ENCODE measurements at places on chromosomes 2 and 18.

DNA sequence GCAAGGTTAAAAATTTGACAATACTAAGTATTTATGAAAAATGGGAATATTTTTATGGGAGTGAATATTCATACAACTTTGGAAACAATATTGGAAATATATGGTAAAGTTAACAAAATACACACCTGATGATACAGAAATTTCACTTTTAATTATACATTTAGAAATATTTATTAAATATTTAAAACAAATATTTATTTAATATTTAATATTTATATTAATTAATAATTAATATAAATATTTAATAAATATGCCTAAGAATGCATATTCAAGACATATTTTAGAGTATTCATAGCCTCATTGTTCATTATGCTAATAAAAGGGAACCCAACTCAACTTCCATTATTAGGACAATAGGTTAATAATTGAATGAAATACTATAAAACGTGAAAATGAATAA is 7.0 kb upstream of the DYNAP start:
- DNase-seq = no peak

DNA sequence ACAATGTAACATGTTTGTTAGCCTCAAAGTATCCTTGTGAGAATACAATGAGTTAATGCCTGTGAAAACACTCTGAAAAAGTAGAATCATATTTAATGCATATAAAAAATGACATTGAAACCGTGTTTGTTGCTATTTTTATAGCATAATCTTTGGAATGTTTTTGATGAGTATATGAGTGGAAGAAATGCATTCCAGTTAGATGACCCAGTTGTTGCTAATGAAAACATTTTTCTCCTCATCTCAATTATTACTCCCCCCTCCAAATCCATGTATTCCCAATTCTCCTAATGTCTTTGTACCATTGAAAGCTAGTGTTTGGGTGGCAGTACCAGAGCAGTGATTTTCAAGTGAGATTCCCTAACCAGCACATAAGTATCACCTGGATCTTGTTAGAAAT is 67.1 kb upstream of the DSEL start:
- DNase-seq = no peak

- DNase-seq = no peak
These were observed 1062.1 kb upstream of the FANCL start for GRCh38 chr2:59303272-59303671.

GRCh38 chr2:236550701-236551465 is 18.7 kb upstream of the ACKR3 start:
- DNase-seq = no peak

DNA sequence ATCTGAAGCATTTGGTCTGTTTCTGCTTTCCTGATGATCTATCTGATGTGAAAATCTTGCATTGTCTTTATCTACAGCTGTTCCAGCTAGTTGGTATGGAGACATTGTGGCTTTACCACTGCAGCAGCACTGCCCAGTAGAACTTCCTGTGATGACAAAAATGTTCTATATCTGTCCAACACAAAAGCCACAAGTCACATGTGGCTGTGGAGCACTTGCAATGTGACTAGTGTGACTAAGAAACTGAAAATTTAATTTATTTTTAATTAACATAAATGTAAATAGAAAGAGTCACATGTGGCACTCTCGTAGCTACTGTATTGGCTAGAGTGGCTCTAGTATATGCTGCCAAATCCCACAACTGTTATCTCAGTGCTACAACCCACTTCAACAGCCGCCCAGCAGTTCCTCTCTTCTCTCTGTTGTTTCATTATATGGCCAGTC is 425.7 kb downstream of the SETBP1 start:
- DNase-seq = no peak

DNA sequence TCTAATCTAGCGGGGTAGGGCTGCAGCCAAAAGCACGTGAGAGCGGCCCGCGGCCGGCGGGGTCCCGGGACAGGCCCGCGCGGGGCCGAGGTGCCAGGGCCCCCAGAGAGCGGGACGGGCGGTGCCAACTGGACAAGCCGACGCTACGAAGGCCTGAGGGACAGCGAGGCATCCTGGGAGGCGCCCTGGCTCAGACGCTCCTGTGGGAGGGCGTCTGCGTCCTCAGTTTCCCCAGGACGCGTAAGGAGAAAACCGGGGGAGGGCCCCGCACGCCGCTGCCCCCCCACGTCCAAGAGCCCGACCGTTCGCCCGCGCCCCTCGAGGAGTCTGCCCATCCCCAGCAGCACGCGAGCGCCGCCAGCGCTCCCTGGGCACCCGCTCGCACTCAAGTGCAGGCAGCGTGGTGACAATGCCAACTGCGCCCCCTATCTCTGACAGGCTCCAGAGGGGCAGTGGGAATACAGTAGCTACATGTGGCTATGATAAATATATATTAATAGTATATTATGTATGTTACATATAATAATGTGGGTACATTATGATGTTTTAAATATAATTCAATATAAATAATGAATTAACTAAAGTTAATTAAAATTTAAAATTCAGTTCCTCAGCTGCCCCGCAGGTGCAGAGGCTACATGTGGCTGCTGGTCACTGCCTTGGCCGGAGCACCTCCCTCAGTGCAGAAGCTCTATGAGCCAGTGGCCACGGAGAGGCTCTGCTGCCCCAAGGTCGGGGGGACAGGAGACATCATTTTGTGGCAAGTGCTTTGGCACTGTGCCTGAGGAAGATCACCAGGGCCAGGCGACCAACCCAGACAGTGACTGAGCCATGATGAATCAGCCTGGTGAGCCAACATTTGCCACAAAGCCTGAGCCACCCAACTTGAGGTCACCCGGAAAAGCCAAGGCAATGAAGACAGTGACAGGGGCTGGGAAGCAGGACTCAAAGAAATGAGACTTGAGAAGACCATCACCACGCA is 5.5 kb upstream of the SFT2D3 start:
- no peak for DNase-seq

- DNase-seq = no peak
These were observed 213.2 kb upstream of the HS6ST1 start for GRCh38 chr2:128531856-128532255.

- DNase-seq = no peak
These were observed 126.2 kb downstream of the TWIST2 start for GRCh38 chr2:238974081-238974480.

- no peak for DNase-seq
These were observed 74.1 kb downstream of the ACTR3 start for GRCh38 chr2:113963965-113964364.

- no peak for DNase-seq
These were observed 137.9 kb upstream of the PARD3B start for GRCh38 chr2:204407204-204408014.

DNA sequence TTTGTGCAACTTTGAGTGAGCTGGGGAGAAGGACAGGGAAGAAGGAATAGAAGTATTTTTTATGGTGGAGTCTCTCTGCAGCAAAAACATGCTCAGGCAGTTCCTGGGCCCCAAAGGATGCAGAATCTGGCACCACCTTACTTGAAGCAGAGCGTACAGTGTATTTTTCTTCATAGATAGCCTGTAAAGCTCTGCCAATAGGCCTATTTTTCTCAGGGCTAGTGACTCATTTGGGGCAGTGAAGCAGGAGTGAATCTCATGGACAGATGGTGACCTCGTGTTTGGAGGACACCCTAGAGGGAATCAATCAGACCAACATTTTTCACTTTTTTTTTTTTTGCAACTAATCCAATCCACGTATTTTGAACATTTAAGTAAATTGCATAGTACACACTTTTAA is 268.1 kb upstream of the CXCR4 start:
- no peak for DNase-seq

DNA sequence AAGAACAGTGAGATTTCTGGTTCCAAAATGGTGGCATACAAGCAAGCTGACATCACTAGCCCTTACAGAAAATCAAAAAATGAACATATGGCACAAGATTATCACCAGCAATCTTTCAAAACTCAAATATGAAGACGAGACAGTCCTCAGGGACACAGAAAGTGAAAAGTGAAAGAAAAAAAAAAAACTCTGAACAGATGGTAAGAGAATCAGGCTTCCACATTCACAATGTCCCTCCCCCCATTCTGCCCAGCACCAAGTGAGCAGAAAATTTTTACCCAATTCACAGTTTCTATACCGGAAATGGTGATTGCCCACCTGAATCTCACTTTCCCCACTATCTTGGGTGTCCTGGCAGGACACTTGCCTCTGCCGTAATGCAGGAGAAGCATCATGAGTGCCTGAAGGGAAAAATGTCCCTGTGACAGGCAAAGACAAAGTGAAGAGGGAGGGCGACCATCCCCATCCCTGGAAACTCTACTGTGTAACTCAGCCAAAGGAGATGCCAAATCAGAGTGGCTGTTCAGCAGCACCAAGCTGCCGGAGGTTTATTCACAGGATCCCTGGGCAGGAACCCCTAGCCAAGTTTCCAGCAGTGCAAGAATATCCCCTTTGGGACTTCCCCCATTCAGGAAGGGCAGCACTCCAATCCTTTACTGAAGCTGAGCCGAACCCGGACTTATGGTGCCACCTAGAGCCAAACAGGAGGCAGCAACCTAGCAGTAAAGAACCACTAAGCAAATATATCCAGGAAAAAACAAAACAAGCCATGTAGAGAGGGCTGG is 312.2 kb downstream of the LRATD1 start:
- DNase-seq = peak; percentile 82

- no peak for DNase-seq
These were observed 72.4 kb upstream of the TNP1 start for GRCh38 chr2:216932113-216932862.

DNA sequence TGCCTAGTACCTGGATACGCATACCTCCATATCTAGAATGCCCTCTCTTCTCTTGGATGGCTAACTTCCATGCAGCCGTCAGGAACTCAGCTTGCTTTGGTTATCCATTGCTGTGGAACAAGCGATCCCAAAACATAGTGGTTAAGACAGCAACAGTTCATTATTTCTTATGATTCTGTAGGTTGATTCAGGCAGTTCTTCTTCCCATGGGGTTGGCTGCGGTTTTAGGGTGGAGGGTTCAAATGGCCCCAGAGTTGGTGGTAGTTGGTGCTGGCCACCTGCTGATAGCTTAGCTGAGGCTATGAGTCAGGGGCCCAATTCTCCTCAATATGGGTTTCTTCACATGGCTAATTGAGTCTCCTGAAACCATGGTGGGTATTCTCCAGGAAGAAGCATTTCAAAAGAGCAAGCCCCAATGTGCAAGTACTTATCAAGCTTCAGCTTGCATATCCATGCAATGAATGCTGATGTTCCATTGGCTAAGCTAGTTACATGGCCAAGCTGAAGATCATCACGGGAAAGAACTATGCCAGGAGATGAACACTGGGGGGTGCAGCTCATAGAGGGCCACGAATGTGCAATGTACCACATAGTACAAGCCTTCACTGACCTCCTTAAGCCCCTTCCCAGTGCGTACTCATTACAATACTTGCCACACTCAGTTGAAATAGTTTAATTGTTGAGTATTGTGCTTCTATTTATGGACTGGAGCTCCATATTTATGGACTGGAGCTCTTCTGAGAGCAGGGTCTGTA is 10.0 kb upstream of the RHOB start:
- no peak for DNase-seq

GRCh38 chr18:74248595-74248994 is 43.2 kb downstream of the CYB5A start:
- no peak for DNase-seq

DNA sequence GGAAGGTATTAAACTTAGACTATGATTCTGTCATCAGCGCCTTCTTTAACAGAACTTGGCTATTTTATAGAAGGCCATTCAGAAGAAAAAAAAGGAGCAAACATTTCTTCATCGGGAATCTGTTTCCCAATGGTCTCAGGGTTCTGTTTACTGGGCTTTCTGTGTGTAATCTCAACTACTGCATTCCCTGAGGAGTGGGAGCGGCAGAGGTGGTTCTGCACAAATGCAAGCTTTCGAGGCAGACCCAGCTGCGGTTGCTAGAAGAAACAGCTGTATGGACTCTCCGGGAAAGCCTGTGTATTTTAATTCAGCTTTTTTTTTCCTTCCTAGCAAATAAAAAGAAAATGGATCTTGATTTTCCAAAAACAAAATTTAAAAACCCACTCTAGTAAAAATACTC is 250.7 kb downstream of the NAPG start:
- no peak for DNase-seq

DNA sequence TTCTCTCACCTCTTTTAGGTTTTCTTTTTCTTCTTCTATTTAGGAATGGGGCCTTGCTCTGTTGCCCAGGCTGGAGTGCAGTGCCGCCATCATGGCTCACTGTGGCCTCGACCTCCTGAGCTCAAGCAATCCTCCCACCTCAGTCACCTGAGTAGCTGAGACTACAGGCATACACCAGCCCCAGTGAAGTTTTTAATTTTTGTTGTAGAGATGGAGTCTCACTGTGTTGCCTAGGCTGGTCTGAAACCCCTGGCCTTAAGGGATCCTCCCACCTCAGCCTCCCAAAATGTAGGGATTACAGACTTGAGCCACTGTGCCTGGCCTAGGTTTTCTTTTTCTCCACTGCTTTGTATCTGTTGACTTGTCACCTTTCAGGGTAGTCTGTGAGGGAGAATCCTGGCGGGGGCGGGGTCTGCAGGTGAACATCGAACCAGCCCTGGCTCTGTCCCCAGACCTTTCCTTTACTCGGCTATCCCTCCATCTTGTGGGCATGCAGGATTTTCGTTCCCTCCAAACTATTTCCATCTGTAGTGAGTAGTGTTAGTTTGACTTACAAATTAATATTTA is 21.7 kb downstream of the NCK2 start:
- no peak for DNase-seq

DNA sequence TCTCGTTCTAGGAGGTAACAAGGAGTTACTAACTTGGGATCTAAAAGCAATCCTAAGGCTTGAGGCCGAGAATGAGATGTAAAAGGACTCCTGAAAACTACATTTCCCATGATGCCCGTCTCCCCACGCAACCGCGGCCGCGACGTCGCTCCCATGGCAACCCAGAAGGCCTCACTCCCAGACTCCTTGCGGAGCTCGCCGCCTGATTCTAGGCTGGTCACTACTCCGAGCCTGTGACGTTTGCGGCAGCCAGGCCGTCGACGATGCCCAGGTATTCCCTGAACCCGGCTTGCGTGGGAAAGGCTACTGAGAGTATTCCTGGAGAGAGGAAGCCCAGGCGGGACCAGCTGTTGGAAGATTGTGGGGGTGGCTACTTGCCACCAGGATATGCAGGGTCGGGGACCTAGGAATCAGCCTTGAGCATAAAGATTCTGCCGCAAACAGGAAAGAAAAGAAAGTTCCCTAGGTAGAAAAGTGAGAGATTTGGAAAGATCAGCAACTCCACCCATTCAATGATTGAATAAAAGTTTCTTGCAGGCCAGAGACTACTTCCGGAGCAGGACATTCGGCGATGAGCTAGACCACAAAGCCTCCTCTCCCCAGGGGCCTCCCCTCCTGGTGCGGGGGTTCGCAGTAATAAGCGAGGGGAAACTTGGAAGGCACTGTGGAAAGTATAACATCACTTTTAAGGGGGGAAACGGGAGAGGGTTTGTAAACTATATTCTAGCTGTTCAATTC is at the start of gene DYNC2LI1:
DYNC2LI1 (plus strand) TSS at position 164 of the 738 bp plus-strand sequence; CDS start at position 264, 100 bp downstream.
- DNase-seq = peak; percentile 10

DNA sequence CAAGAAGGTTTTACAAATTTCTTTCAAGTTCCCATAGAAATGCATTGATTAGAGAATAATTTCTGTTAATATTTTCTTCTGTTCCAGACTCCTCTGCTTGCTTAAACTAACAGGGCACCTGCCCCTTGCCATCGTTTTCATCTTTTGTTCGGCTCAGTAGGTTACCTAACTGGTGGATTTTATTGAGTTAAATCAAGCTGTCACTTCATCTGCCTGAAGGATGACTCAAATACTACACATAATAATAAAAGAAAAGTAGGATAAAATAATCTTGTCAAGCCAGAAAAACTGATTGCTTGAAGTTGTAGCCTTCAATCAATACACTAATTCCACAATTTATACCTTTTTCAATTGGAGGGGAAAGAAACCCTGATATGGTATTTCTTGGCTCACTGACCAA is 234.0 kb downstream of the NR4A2 start:
- DNase-seq = no peak

GRCh38 chr2:233380995-233381637 is 26.8 kb downstream of the DGKD start:
- DNase-seq = no peak
